Umbilical cord (tissue), 2 donors: ENCODE measurements at places on chromosomes 4 and X.

DNA sequence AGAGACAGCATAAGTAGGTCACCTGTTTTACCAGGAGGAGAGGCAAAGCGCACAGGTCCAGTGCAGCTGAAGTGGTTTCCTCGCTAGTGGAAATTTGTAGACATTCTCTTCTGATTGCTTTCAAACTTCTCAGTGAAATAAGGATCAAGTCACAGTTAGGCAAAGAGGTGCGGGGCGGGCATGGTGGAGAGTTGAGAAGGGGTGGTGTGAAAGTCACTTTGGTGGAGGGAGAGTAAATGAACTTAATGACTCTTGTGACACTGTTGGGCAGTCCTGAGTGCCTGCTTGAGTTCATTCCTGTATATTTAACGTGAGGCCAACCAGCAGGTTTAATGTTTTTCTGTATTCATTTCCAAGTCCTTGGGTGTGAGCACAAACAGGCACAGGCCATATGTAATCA lies 235.6 kb downstream of the TRIML1 start:
- DNase-seq, result no peak

DNA sequence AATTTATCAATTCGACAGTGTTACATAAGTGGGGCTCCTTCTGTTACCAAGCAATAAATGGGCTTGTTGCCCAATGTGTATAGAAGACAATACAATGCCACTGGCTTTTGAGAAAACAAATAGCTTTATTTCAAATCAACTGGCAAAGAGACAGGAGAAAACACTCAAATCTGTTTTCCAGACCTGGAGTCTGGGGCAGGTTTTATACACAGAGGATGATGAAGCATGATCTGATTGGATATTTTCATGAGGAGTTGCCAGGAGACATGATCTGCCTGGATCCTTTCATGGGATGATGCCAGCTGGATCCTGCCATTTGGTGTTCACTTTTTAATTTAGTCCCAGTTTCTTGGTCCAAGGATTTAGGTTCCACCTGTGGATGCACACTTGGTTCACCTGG lies 287.9 kb downstream of the CXXC4 start:
- DNase-seq, result no peak

DNA sequence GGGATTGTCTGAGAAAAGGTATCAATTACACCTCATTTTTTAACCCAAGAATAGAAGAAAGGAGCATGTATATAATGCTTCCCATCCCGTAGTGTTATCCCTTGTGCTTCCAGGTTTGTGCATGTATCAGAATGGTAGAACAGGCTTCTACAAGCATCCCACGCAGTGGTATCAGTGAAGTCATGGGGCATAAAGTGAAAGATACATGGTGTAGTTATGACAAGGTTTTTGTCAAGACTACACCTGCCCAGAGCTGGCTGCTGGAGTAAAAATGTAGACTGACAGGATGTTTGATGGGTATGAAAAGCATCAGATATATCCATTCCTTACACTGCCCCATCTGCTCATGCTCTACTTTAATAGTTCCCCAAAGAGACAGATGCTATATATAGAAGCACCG lies 9.5 kb downstream of the TLR1 start:
- DNase-seq, result no peak

DNA sequence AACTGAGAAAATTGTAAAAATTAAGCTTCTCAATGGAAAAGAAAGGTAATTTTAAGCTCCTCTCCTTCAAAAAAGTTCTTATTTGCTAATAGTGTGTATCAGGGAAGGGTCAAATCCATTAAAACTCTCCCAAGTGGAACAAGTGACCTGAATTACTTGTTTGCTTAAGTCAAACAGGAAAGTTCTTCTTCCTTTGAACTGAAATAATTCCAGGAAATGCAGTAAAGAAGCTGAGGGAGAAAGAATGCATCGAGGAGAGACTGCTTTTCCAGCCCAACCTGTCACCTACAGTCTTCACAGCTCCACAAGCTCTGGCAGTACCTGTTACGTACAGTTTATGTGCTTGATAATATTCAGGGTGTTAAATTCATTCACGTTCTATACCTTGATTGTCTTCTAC lies 131.1 kb downstream of the KLHL8 start:
- DNase-seq, result no peak

DNA sequence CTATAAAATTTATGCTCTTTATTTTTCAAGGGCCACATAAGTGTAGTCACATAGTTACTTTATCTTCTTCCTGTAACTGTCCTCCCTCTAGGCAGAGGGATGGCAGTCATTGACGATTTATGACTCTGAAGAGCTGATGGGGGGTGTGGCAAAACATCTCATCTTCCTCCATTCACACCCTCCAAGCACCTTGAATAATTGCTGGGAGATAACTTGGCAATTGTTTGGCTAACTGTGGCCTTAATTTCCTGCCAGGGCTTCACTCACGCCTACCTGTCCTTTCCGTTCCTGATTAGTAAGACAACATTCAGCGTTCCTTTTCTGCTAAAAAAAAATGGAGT lies 329.2 kb downstream of the ARHGAP10 start:
- DNase-seq, result no peak

DNA sequence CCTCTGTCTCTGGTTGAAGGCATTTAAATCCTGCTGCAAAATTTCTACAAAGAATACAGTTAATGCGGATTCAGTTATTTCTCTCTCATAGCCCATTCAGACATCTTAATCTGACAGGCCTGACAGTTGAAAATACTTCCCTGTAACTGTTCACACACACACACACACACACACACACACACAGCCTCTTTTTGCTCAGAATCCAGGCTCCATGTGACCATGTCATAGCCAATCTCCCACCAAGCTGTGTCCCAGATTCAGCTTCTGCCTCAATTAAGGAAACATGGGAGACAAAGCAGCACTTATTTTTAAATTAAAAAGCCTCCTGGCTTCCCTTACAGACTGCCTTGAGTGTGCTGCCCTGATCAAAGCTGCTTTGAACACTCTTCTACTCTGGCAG lies 49.3 kb upstream of the EFHC2 start:
- DNase-seq, result no peak

DNA sequence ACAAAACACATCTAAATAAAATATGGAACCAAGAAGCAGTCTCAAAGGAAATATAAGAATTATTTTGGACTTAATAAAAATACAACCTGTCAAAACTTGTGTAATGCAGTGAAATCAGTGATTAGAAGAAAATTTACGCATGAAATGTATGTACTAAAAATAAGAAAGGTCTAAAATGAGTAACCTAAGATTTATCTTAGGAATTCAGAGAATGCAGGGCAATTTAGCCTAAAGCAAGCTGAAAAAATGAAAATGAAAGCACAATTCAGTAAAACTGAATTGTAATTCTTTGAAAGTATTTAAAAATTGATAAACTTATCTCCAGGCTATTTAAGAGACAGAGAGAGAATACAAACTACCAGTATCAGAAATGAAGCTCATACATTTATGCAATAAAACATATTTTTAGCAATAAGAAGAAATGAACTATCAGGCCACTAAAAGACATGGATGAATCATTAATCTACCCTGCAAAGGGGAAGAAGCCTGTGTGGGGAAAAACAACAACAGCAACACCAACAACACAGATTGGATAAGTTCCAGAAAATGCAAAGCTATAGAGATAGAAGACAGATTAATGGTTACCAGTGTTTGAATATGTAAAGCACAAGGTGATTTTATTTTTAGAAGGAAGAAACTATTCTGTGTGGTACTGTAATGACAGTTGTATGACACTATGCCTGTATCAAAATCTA lies 442.0 kb upstream of the ADGRL3 start:
- no peak for DNase-seq

DNA sequence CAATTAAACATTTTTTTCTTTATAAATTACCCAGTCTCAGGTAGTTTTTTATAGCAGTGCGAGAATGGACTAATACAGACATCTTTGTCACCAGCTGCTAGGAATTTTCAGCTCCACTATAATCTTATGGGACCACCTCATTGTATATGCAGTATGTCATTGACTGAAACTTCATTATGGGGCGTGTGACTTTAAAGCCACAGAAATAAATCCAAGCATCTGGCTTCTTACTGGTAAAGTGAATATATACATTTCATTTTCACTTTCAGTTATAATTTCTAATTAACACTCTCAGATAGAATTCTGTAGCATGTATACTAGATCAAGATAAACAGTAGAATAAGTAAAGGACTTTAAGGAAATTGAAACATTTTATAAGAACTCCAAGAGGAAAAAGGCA lies 21.9 kb downstream of the IL15 start:
- no peak for DNase-seq

- no peak for DNase-seq
These were observed 119.2 kb upstream of the STIM2 start for GRCh38 chr4:26741491-26741871.

GRCh38 chrX:151680805-151681204 lies 14.5 kb upstream of the PRRG3 start:
- no peak for DNase-seq

GRCh38 chrX:119981286-119982070 lies 37.9 kb upstream of the NKAP start:
- DNase-seq, result no peak

DNA sequence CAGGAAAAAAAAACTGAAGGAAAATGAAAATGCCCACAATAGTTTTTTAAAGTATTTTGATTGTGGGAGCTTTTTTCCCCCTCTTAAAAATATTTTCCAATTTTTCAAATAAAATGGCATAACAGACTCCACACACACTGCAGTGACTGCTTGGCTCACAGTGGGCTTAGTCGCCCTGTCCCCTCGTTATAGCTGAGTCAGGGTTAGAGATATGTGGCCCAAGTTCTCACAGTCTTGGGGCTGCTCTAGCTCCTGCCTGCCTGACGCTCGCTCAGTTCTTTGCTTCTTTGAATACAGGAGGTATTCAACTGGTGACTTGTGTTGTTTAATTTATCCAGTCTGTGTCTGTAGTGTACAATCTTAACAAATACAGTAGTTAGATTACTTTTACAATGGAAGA lies 47.7 kb downstream of the BEND2 start:
- DNase-seq, result no peak

DNA sequence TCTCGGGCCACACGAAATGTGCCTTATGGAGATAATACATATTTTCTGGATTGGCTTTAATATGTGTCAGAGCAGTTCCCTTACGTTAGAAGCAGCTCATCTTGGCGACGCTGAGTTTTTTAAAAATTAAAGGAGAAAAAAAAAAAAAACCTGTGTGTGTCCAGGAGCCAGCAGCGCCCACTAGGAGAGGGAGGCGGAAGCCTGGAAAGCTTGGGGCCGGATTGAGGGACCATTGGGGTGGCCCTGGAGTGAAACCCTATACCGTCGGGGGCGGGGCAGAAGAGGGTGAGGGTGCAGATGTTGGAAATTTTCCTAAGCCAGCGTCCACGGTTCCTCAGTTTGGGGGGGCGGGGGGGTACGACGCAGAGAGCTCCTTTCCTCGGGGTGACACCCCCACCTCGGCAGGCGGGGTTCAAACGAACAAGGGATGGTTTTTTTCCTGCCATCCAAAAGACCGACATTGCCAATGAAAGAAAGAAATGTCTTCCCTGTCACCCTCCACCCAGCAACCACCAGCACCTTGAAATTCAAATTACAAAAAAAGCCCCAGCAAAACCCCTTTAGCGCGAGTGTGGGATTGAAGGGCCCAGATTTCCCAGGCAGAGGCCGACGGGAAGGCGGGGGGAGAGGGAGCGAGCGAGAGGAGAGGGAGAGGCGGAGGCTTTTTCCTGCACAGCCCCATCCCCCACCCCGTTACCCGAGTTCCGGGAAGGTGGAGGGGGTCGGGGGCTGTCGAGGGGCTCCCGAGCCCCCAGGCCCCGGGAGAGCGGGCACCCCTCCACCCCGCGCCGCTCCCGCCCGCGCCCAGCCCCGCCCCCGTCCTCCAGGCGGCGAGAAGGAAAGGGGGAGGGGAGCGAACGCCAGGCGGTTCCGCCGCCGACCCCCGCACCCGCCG lies 859 bp downstream of the SMARCA1 start:
- peak; percentile 85 for DNase-seq

DNA sequence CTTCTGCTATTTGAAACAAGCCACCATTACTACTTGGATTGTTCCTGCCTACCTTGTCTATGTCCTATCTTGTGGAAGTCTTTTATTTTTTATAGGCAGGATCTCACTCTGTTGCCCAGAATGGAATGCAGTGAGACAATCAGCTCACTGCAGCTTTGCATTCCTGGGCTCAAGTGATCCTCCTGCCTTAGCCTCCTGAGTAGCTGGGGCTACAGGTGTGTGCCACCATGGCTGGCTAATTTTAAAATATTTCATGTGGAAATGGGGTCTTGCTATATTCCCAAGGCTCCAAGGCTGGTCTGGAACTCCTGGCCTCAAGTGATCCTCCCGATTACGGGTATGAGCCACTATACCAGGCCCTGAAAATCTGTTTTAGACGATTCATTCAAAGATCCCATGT lies 7.6 kb downstream of the RPS3A start:
- DNase-seq, result no peak

- no peak for DNase-seq
These were observed 41.8 kb downstream of the HTRA3 start for GRCh38 chr4:8311101-8312068.

DNA sequence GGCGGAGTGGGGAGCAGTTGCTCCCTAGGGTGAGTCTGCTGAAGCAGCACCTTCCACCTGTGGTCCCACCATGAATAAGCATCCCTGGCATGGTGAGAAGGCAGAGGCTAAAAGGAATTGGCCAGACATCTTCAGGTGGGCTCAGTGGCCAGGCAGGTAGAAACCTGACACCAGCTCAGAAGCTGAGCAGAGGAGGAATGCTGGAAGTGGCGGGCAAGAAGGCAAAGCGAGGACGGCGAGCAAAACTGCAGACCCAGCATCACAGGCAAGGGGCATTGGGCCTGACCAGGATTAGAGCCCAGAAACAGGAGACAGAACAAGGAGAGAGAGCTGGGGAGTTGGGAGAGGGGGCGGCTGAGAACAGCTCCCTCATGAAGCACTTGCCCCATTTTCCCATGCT lies 25.3 kb downstream of the TSC22D3 start:
- no peak for DNase-seq

- peak; percentile 68 for DNase-seq
These were observed 13.7 kb downstream of the SCD5 start for GRCh38 chr4:82784681-82785610.

DNA sequence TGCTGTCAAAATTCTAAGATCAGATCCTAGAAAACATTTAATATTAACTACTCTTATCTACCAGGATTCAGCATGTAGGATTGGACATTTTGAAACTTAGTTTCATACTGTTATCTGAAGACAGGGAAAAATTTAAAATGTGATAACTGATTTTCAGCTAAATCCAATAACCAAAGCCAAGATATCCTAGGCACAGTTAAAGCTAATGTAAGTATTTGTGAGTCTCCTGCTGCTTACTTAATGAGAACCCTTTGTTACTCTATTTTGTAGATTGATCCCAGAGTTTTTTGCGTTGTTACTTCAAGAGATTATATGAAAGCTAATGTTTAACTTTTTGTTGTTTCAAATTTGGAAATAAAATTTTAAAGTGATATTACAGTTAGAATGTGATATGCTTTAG lies 2.0 kb downstream of the CPE start:
- no peak for DNase-seq

DNA sequence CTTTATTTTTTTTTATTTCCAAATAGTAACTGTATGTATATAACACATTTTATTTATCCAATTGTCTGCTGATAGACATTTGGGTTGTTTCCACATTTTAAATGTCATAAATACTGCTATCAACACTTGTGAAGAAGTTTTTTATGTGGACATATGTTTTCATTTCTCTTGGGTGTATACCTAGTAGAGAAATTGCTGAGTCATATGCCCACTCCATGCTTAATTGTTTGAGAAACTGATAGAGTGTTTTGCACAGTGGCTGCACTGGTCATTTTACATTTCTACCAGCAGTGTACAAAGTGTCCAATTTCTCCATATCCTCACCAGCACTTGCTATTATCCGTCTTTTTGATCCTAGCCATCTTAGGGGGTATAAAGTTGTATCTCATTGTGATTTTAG lies 567.8 kb downstream of the GBA3 start:
- no peak for DNase-seq
